ENCODE measurements at places on chromosomes 3 and 15.
A peak's percentile ranks its signal among the peaks of the same experiment; 100 is the strongest.

GRCh38 chr3:53493963-53494791 lies at the start of gene CACNA1D:
Gene CACNA1D, plus strand, starts transcription at chr3:53494611. Its CDS starts 556 bp downstream, at chr3:53495167.
- peak; percentile 65 for DNase-seq

GRCh38 chr3:178465260-178466180 lies 70.7 kb upstream of the KCNMB2 start:
- no peak for DNase-seq

DNA sequence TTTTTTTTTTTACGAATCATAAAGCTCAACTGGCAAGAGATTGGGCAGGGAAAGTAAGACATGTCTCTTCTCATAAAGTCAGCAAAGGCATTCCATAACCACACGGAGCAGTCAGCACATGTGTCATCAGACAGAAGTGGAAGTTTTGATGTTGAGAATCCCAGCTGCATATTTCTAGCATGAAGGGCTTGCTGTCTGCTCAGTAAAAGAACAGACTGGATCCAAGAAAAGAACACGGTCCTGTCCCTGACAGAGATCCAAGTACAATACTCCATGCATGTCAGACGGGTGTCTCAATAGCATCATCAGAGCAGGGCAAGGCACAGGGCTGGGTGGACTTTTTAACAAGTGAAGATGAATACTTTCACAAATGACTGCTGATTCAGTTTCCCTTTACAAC lies 38.2 kb downstream of the ABI3BP start:
- no peak for DNase-seq

DNA sequence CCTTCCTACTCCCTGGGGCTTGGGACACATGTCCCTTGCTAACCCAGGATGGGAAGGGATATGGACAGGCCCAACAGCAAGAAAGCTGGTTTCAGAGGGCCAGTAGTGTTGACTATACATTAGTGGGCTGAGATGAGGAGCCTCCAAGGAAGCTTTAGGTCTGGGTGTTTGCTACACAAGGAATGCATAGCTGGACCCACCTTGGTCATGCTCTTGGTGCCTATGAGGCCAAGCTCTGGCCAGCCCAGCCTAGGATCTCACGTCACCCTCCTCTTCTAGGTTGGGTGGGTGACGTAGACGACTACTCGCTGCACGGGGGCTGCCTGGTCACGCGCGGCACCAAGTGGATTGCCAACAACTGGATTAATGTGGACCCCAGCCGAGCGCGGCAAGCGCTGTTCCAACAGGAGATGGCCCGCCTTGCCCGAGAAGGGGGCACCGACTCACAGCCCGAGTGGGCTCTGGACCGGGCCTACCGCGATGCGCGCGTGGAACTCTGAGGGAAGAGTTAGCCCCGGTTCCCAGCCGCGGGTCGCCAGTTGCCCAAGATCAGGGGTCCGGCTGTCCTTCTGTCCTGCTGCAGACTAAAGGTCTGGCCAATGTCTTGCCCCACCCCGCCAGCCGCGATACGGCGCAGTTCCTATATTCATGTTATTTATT lies 653 bp upstream of the WDR6 start:
- DNase-seq: no peak

DNA sequence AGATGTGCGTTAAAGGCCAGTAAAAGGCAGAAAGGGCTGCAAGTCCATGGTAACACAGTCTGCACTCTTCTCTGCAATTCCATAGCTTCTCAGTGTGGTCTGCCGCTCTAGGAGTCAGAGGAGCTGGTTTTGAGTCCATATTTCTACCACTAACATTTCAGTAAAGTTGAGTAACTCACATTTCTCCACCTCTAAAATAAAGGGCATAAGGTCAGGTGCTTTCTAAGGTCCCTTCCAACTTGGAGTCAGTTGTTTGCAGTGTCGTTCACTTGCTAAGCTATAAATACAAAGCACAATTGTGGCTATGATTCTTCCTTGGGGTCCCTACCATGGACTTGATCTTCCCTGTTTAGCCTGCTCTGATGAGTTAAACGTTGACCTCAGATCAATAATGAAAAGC lies 171.1 kb downstream of the P3H2 start:
- no peak for DNase-seq

GRCh38 chr3:185046603-185047002 lies 106.3 kb downstream of the C3orf70 start:
- no peak for DNase-seq

DNA sequence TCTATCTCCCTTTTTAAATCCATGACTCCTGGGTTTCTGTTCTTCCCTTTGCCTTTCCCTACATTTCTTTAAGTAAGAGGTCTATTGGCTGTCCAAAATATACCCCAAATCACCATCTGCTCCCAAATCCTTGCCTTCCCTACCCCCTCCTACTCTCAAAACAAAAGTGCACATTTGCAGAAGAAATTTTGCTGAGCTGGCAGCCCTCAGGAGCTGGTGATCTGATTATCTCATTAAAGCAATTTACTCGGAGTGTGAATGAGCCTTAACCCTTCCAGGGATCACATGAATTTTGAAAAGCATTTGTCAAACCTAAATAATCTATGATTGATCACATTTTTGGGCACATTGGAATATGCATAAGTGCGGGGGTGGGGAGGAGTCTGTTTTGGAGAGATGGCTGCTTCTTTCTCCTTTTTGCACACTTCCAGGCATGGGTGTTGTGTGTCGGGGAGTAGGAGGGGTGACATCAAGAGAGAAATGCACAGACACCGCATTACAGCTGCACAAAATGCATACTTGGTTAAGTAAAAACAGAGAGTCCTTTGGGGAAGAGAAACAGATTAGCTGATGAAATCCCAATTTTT lies 892.6 kb downstream of the TUSC7 start:
- no peak for DNase-seq

DNA sequence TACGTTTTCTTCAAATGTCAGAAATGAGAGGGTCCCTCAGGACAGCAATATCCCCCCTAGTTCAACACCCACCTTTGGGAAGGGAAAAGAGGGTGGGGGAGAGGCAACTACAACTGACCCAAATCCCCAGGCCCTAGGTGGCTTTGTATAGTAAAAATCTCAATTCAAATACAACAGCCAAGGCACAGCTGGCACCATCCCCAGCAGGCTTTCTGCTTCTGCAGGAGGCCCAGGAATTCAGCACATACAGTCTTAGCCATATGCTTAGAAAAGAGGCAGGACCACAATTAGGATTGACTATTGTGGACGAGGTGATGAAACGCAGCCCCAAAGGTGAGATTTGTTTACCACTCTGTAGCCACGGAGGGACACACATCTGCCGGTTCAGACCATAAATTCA lies 15.8 kb downstream of the NR2E3 start:
- DNase-seq: no peak

DNA sequence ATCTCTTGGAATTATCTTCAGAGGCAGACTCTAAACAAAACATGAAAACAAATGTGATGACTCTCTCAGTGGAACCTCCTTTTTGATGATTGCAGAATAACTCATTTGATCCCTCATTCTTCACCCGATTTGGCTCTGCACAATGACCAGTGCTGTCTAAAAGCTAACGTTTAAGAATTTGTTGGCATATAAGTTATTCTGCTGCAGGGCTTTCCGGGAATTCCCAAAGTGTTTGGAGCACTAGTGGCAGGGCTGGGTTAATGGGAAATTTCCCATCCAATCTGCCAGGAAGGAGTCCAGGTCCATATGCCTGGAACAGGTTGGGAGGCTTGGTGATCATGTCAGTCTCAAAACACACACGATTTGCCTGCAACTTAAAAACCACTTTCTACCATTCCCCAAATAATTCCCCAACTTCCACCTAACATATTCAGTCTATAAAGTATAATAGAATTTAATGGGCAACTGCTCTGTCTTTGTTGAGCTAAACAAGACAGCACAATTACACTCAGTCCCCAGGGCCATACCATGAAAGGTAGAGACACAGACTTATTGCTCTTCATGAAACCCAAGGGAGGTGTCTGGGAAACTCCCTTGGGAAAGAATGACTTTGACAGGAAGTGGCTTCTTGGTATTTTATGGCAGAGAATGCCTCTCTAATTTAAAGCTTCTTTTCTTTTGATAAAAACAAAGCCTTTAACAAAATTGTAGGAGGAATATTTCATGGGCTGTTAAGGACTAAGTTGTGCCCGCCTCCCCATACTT lies 38.0 kb downstream of the ARRDC4 start:
- DNase-seq: no peak

DNA sequence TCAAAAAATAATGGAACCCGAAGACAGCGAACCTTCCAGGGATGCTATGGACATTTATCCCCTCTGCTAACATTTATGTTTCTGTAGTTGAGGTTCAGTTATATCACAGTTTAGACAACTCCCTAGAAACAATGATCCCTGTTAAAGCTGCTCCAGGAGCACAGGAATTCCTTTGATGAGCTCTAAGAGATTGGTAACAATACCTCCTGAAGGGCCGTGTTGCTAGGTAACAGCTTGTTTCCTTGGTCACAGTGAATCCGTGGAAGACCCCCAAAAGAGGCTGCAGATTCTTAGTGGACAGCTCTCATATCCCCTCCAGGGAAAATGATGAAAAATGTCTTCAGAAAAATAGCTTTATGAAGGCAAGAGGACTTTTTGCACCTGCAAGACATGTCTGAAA lies 160.2 kb downstream of the SERPINI1 start:
- peak; percentile 15 for DNase-seq

DNA sequence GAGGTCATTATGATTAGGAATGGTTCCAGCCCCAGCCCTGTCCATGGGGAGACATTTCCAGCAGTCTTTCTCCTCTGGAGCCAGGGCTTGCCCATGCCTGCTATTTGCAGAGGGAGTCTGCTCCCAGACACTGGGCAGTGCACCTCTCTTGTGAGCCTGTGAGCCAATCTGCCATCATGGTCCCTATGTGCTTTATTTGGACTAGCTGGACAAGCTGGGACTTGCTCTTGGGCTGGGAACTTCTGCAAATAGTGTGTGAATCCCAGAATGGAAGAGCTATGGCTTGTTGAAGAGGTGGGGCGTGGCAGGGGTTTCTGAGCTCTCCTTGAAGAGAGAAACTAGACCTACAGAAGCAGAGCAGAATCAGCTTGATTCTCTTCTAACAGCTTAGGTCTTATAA lies 53.7 kb upstream of the KY start:
- DNase-seq: no peak

DNA sequence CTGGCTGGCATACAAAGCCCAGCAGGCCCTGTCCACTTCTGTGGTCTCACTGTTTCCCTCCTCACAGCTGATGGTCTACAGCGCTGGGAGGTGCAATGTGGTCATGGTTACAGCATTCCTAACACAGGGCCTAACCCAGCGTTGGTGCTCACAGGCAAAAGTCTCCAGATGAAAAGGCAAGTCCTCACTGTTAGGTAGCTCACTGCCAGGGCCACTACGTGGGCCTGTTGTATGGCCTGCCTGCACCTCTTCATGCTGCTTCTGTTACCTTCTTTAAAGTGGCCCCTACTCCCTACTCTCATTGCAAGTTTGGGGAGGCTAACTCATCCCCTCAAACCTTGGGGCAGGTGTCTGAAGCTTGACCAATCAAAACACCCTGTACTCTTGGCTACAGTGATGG lies 31.3 kb downstream of the CCDC13 start:
- DNase-seq: no peak

DNA sequence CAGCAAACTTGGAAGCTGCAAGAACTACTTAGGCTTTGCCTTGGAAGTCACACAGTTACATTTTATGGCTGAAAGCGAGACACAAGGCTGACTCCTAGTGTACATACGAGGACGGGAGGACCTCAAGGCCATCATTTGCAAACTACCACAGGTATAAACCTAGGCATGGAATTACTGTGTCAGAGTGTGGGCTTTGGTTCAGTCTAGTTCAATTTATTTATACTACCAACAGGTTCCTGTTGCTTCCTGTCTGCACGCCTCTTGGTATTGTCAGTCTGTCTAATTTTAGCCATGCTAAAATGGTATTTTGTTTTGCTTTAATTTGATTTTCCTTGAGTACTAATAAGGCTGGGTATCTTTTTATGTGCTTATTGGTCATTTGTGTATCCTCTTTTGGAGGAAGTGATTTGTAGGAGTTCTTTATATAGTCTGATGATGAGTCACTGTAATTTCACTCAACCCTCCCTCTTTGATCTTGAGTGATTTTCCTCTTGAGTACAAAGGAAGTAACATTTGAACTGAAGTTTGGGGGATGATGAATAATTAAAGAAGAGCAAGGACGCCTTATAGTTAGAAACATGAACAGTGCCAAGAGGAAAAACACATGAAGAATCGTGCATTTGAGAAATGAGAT lies 8.2 kb downstream of the ANKRD34C start:
- DNase-seq: no peak

DNA sequence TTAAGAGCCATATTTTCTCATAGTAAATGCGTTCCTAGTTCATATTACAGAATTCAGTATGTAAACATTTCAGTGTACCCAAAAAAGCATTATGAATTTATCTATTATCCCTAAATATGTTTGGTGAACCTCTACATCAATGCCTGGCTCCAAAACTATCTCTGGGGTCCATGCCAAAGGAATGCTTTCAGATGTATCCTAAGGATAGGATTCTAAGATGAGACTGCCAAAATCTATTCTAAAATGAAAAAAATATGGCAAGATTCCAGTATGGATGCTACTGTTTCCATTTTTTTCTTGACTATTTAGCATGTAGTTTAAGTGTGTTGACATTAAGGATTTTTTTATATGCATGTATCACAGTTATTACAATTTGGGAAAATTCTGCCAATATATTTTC lies 18.8 kb downstream of the EIF5A2 start:
- no peak for DNase-seq

- DNase-seq: no peak
Measured at GRCh38 chr15:85760531-85761371, 34.0 kb downstream of the KLHL25 start.

DNA sequence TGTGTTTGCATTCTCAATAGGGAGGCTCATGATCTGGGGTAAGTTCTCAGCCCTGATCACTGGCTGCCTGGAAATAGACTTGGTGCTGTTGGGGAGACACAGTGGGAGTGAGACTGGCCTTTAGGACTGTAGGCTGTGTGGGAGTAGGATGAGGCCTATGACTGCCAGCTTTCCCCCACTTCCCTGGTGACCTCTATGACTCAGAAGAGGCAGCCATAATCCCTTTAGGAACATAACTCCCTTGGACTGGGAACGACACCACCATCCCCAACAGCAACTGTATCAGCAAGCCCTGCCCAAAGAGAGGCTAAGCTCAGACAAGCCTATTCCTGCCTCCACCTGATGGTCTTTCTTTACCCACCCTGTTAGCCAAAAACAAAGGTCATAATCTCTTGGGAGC lies 91.3 kb downstream of the SUCNR1 start:
- DNase-seq: no peak

GRCh38 chr3:50623840-50624474 lies 7.0 kb downstream of the MAPKAPK3 start:
- no peak for DNase-seq

DNA sequence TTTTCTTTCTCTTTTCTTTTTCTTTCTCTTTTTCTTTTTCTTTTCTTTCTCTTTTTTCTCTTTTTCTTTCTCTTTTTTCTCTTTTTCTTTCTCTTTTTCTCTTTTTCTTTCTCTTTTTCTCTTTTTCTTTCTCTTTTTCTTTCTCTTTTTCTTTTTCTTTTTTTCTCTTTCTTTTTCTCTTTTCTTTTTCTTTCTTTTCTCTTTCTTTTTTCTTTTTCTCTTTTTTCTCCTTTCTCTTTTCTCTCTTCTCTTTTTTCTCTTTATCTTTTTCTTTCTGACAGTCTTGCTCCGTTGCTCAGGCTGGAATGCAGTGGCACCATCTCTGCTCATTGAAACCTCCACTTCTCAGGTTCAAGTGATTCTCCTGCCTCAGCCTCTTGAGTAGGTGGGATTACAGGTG lies 335.7 kb downstream of the SQOR start:
- no peak for DNase-seq

- peak; percentile 26 for DNase-seq
Measured at GRCh38 chr3:36804295-36805055, 40.1 kb upstream of the DCLK3 start.
